ENCODE measurements at places on chromosomes 13 and 19. TPM values are rescaled to one million over a fixed set of nuclear protein-coding genes. Genes with fewer than 3 reads are reported as not detected.

Gene SAFB2
- total RNA-seq = 23.3 TPM

Gene GPR183
- total RNA-seq = not detected

Gene R3HDM4
- total RNA-seq = 37.3 TPM

Gene ZNF8
- total RNA-seq = 1.5 TPM

Gene KLF12
- total RNA-seq = 1.6 TPM

Gene SYNGR4
- total RNA-seq = 3.6 TPM

Gene DAPK3
- total RNA-seq = 39.7 TPM

Gene SGCG
- total RNA-seq = not detected

Gene SIGLECL1
- total RNA-seq = not detected

Gene MBD3L3
- total RNA-seq = not detected
